ENCODE measurements at places on chromosomes 2 and 18.

- no peak for DNase-seq
Observed at GRCh38 chr18:33201509-33201926, 239.0 kb downstream of the CCDC178 start.

DNA sequence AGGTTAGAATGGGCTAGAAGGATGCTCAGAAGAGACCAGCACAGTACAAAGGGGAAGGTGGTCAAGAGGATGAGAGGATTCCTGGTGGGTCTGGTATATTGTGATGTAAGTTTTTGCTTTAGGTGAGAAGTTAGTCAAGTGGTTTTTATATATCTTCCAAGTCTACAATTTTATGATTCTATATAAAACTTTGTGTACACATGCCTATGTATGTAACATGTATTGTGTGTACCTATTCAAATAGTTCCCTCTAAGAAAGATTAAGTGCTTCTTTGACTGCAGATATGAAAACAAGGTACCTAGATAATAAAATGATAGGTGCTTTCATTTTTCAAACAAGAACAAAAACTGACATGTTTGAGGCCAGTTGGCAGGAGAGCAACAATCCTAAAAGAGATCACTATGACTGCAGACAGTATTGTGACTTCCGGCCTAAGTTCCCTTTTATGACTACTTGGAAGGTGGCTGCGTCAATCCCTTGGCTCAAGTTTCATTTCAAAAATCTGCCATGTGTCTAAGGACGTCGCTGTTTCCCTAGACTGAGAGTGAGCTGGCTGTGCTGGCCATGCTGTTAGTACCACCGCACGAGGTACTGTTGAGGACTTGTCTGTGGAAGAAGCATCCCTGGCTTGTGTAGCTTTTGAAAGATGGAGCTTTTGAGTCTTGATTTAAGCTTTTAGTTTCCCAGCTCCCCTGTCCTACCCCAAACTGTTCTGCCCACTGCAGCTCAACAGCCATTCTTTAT is 123.1 kb downstream of the PRPF40A start:
- no peak for DNase-seq

DNA sequence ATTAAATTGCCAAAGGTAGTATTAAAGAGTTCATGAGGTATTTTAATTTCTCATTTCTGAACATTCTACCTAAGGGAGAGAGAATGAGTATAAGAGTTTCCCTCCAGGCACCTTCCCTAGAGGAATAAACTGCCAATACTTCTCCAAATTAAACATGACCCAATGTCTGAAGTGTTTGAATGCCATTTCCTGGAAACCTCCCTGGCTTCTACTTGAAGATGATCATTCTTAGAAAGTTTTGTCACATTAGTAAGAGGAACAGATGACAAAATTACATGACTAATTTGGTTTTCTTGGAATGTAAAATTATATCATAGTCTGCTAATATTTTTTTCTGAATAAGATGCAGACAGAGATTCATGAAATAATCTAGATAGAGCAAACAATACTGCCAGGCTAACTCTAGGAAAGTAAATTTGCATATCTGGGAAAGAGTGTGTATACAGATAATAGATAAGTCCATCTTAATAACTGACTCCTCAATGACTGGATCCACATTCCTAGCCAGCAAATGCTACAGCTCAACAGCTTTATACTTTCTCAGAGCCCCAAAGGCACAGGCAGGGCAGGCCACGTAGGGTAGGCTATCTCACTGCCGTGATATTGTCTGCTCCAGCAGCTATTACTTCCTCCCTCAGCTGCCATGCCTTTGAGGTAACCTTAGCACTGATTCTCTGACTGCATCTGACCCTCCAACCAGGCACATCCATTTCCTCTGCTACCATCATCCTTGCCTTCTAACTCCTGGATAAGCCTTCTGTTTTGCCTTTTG is 630.8 kb upstream of the PIK3C3 start:
- no peak for DNase-seq

DNA sequence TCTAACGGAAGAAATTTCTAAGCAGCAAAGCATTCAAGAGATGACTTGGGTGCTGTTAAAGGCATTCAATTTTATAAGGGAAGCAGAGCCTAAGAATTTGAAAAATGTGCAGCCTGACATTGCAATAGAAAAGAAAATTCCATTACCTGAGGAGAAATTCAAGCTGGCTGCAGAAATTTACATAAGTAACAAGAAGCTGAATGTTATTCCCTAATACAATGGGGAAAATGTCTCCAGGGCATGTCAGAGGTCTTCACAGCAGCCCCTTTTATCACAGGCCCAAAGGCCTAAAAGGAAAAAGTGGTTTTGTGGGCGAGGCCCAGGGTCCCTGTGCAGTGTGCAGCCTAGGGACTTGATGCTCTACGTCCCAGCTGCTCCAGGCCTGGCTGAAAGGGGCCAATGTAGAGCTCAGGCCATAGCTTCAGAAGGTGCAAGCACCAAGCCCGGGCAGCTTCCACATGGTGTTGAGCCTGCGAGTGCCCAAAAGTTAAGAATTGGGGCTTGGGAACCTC is 306.7 kb downstream of the RDH14 start:
- DNase-seq = no peak

GRCh38 chr2:120934574-120935338 is 199.1 kb downstream of the GLI2 start:
- DNase-seq = no peak

GRCh38 chr2:173659509-173659908 is 304.8 kb downstream of the CDCA7 start:
- no peak for DNase-seq

- no peak for DNase-seq
Observed at GRCh38 chr2:138058427-138058826, 94.2 kb downstream of the HNMT start.

GRCh38 chr18:34189656-34190435 is 34.9 kb downstream of the NOL4 start:
- no peak for DNase-seq

DNA sequence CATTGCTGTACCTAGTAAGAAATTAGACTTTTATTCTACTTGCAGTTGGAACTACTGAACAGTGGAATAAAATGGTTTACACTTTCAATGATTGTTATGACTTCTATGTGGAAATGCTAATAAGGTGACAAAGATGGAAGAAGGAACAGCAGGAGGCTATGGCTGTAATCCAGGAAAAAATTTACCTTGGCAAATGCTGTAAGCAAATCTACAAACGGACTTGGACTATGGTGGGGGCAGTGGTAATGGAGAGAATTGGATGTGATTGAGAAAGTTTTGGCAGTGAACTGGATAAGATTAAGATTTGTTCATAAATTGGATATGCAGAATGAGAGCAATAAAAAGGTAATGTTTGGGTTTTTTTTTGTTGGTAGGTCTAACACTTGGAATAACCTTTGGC is 111.0 kb upstream of the ERBB4 start:
- DNase-seq = no peak

GRCh38 chr2:44793322-44793870 is 148.1 kb upstream of the SIX3 start:
- DNase-seq = no peak

GRCh38 chr2:9539531-9539930 is 16.1 kb downstream of the ADAM17 start:
- no peak for DNase-seq

GRCh38 chr18:51610481-51610880 is 413.0 kb upstream of the MEX3C start:
- no peak for DNase-seq

DNA sequence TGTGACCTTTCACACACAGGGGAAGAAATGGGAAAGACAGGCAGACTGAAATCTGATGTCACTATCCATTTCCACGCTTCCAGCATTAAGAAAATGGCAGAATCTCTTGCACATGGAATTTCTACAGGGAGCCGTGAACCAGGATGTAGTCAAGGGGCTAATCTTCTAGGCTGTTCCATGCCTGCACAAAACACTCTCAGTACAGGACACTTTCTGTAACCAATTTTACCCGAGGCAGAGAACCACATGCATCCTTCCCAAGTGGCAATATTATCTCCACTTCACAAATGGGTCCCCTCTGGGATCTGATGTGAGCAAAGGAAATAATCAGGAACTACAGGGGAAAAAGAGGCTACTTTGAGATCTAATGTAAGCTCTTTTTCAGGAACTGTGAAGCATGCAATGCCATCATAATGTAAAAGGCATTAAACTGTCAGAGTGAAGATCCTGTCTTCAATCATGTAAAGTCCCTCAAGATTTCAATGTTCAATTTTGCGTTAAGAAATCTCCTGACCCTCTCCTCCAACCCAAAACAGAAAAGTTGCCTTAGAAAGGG is 236.9 kb downstream of the RBM43 start:
- DNase-seq = no peak

GRCh38 chr2:77520641-77521547 is 1.3 kb downstream of the LRRTM4 start:
- DNase-seq = no peak

GRCh38 chr2:214737188-214737587 is 72.3 kb downstream of the BARD1 start:
- DNase-seq = no peak

DNA sequence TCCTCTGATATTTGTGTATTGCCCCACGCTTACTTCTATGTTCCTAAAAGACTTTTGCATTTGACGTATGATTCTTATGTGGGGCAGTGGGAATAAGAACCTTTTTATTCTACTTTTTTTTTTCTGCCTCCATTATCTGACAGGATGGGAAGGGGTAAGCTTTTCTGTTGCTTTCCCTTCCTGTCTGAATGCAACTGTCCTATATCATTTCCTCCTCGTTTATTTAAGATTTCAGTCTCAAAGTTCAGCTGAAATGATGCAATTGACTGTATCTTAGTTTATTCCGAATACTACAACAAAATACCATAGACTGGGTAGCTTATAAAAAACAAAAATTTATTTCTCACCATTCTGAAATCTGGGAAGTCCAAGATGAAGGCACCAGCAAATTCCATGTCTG is 24.1 kb upstream of the HNMT start:
- no peak for DNase-seq

DNA sequence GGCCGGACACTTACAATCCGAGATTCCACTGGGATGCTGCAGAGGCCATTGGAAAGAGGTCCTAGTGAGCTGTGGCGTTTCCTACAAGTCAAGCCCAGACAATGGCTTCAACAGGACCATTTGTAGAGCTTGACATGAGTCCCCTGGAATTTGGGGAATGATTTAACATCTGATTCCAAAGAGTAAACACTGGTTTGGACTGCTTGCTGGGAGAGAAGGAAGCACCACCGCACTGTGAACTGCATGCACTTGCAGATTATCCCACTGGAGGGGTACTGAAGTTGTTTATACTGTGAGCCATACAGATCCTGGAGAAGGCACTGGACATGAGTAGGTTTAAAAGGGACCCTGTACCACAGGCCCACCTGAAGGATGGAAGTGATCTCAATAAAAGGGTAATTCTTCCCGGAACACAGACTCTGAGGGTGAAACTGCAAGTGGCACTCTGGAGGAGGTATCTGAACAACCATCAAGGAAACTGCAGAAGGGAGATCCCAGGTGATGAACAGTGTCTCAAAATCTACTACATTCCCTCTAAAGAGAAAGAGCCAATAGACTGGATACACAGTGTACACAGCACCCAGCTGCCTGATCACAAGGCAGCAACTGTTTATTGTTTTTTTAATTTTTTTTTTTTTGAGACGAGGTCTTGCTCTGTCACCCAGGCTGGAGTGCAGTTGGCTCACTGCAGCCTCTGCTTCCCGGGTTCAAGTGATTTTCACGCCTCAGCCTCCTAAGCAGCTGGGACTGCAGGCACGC is 4.3 kb upstream of the RAB6C start:
- DNase-seq = no peak

- DNase-seq = no peak
Observed at GRCh38 chr2:173793709-173794565, 171.2 kb downstream of the SP3 start.

DNA sequence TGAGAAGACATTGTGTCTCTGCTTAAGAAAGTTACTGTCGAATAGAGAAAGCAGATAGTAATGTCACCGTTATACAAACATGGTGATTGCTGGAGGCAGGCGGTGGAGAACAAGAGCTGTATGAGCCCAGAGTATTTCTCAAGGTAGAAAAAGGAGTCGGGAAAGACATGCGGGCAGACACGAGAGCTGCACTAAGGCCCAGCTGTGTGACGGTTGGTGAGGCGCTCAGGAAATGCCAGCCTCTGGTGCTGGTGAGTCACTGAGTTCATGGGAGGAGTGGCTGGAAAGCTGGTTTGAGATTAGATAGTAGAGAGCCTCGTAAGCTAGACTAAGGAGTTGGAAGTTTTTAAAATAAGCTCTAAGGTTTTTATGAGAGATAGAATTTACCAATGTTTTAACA is 390.9 kb upstream of the TRIB2 start:
- no peak for DNase-seq

- no peak for DNase-seq
Observed at GRCh38 chr2:64837925-64838641, 151.1 kb upstream of the SLC1A4 start.

DNA sequence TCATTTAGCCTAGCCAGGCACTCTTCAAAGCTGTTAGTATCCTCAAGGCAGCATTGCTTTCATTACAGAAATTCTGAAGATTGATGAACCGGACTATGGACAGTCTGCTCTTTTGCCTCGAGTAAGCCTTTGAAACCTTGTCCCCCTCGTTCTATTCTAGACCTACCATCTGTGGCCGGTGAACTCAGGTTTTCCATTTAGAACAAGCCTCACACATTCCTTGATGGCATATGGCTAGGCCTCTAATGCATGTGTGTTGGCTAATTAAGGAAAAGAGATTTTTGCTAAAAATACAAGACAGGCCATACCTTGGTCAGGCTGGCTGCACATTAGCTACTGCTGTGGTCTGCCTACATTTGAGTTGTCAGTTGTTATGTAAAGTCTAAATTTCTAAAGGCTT is 111.8 kb downstream of the CERS6 start:
- DNase-seq = no peak

DNA sequence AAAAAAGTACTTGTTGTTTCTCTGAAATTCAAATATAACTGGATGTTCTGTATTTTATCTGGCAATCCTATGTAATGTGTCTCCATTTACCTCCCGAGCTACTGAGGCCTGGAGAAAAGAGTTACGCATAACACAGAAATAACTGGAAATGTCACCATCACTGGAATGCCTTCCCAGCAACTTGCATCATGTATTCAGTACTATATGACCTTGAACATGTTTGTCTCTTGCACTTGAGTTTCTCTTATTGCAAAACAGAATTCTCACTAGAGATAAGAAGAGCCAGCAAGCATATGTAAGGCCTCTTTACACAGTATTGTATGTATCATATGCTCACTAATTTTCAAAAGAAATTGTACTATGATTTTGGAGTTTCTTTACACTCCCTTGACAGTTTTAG is 99.6 kb upstream of the CTAGE1 start:
- DNase-seq = no peak

GRCh38 chr2:128425216-128425615 is 106.5 kb upstream of the HS6ST1 start:
- no peak for DNase-seq

DNA sequence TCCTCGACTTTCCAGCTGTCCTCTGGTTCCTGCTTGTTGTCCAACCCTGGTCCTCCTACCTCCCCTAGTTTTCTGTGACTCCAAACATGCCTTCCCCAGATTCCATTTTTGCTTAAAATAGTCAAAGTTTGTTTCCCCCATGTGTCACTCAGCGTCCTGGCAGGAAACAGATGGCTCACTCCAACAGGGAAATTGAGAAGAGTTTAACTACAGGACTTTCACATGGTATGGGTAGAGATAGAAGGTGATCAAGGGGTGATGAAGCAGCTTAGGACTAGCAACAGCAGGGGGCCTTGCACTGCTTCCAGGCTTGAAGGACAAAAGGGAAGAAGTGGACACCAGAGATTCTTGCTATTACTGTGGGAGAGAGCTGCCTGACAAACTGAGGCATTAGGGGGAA is 6.1 kb upstream of the CUL3 start:
- DNase-seq = no peak

GRCh38 chr18:39661856-39662366 is 2096.3 kb upstream of the CELF4 start:
- DNase-seq = no peak
